Neural progenitor cell (in vitro differentiated cells): ENCODE measurements at places on chromosomes 5 and 9. TPM values are rescaled to one million over a fixed set of nuclear protein-coding genes. Genes with fewer than 3 reads are reported as not detected.

DNA sequence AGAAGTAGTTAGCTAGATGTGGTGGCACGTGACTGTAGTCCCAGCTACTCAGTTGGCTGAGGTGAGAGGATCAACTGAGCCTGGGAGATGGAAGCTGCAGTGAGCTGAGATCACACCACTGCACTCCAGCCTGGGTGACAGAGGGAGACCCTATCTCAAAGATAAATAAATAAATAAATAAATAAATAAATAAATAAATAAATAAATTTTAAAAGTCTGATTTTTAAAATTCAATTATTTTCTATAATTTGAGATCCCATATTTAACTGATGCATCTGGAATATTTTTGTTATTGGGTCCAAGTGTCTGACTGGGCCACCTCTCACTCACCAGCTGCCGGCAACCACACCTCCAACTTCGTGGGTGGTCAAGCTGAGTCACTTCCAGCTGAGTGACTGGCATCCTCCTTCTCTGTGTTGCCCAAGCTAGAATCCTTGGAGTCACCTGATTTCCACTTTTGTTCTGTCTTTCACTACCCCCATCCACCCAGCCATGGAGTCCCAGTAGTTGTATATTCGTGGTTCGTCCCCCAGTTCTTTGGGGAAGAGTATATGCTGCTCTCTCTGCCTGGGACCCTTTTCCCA lies 70.9 kb downstream of the EGFLAM start:
- DNase-seq, result peak; percentile 20

Gene KIF24
- total RNA-seq, result 9.4 and 10.7 TPM in 2 replicates

Gene AGXT2
- not detected in 2 replicates for total RNA-seq

GRCh38 chr5:141703133-141703561 lies 21.1 kb upstream of the ARAP3 start:
- peak; percentile 21 for DNase-seq

DNA sequence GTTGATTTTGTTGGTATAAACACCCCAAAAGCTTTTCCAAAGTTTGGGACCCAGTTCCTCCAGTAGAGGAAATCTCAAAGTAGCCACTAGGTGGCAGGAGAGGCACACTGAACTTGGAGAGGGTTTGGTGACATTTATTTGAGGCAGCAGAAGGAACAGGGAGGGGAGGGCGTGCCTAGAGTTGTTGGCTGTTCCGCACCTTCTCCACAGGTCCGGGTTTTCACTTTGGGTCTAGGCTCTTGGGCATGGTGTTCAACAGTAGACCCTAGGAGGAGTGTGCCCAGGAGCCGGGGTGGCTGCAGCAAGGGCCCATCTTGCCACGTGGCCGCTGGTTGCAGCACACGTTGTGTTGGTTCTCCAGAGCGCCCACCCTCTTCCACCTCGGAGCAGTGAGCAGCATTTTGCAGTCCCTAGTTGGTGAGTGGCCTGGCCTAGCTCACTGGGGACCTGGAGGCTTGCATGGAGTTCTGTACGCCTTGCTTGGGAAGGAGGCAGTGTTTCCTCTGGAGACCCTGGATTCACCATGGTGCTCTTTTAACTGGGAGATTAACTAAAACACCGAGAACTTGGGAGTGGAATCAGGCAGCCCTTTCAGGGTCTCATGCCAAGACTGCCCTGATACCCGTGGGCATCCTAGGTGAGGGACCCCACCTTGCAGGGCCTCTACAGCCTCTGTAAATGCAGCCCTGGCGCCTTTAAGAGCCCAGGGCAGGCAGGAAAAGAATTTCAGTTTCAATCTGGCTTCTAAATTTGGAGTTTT lies 28.2 kb downstream of the PTPA start:
- DNase-seq, result peak; percentile 86

DNA sequence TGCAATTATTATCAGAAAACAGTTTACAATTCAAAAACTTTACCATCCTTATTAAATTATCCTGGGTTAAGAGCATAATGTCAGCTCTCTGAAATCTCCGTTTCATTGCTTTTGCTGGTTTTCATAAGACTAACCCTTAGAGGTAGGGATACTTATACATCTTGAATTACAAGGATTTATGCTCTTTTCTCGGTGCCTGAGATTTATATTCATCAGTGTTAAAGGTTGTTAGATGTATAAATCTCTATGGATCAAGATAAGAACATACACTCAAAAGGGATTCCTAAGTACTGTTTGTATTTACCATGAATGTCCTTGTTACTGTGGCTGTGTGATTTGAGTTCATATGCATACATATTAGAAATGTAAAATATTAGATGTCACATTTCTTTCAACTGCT lies 684.7 kb downstream of the EFNA5 start:
- no peak for DNase-seq

Gene ANKRA2
- total RNA-seq, result 32.7 and 64.3 TPM in 2 replicates

Gene PRLR
- total RNA-seq, result 0.51 and 1.3 TPM in 2 replicates

- DNase-seq, result no peak
These were observed 108.1 kb upstream of the IER5L start for GRCh38 chr9:129285979-129286772.

DNA sequence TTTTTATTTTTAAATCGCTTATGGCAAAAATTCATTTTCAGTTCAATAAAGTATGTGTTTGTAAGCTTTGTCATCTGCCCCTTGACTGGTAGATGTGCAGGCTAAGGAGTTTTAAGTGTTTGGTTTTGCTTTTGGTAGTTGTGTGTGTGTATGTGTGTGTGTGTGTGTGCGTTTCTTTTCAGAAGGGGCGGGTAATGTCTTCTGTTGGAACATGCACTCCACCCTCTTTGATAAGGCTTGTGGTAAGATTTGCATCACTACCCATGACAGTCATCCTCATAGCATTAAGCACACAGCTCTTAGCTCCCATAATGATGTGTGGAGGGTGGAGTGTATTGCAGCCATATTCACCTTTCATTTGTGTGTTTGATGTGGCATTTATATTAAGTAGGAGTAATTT lies 92.1 kb upstream of the FSD1L start:
- no peak for DNase-seq

Gene NEURL1B
- total RNA-seq, result 12.1 and 20.2 TPM in 2 replicates

Gene LCN2
- not detected in 2 replicates for total RNA-seq

GRCh38 chr9:105116052-105116868 lies 128.2 kb upstream of the SLC44A1 start:
- peak; percentile 59 for DNase-seq

DNA sequence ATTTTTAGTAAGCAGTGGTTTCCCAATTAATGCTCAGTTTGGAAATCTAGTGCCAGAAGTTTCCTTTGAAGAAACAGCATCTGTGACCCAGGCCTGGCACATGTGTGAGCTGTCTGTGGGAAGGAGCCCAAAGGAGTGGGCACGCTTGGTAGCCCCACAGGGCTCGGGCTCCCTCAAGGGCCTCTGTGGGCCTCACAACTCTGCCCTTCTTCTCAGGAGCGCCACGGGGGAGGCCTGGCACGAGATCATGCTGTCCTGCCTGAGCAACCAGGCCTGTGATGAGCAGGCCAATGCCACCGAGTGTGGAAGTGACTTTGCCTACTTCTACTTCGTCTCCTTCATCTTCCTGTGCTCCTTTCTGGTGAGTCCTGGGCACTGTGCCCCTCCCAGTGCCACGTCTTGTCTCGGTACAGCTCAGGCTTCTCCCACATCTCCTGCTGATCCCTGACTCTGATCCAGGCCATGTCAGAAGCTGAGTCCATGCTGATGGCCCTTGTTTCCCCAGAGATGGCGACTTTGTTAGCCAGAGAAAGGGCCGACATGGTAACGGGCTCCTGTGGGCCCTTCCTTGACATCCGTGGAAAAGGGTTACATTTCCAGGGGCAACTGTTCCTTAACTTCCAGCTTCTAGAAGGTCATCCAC lies 200.4 kb downstream of the CACNA1B start:
- no peak for DNase-seq

Gene PLAC8L1
- 0.51 TPM in 1 of 2 replicates, not detected in the other for total RNA-seq

DNA sequence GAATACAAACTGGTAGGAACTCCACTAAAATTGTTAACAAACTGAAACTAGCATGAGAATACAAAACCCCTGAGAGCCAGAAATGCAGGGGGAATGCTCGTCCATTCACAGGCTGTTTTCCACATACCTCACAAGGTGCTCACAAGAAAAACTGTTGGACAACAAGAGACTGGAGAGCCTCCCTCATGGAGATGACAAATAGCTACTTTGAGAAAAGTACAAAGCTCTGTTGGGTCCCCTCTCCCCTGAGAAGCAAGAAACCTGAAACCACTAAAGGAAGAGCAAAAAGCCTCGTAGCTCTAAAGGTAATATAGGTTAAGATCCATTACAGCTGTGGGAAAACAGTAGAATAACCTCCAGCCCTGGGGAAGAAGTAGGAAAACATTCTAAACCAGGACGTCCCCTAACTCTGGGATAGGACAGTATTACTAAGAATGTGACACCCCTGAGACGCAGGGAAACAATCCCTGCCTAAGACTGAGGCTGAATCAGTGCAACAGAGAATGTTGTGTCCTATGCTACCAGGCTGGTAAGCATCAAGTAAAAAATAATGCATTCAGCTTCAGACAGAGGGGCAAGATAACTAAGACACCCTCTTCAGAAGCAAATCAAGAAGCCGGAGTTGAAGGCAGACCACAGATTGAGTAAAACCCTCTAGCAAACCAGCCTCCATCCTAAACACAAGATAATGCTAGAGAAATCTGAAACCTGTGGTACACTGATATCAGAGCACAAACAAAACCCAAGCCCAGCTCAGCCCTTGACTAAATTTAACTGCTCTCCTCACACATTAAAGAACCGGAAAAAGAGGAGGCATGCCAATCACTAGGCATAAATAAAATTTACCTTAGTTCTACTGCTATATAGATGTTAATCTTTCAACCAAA lies 160.2 kb downstream of the SSBP2 start:
- peak; percentile 35 for DNase-seq

DNA sequence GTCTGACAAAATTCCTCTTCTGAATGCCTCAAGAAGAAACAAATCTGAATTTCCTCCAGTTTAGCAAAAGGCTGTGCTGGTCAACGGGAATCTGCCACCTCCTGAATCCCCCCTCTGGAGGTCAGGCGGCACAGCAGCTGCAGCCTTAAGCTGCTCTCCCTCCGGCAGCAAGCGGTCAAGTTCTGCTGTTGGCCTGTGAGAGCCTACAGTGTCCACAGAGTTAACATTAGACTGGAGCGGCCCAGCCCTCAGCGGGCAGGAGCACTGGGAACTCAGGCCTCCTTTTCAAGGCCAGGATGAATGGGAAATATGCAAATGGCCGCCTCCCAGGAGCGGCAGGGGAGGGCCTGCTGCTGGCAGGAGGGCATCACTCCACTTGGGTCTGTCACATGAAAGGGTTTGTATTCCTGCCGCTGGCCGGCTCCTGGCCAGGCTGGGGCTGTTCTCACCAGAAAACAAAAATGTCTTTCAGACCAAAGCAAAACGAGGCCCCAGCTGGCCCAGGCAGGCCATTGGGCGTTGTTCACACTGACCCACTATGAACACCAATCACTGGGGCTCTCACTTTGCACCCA lies 8.2 kb downstream of the ACSL6 start:
- peak; percentile 76 for DNase-seq

- no peak for DNase-seq
These were observed 5.1 kb upstream of the GNPDA1 start for GRCh38 chr5:142017832-142018427.

DNA sequence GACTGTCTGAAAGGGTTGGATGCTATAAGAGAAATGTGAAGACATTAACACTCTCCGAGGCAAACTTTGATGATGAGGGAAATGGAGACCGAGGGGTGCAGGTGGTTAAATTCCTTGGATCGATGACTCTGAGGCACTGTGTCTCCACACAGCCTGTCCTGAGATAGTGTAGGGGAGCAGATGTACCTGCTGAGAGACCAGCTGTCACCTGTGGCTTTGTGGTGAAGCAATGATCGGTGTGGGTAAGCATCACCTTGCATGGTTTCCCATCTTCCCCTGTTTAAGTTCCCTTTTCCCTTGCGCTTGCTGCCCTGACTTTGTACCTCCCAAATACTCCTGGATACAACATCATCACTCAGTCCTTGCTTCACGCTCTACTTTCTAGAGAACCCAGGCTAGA lies 9.8 kb upstream of the MIER3 start:
- no peak for DNase-seq

GRCh38 chr5:122413722-122414121 lies 101.7 kb downstream of the SNCAIP start:
- no peak for DNase-seq

Gene MYORG
- total RNA-seq, result 0.03 and 0.04 TPM in 2 replicates

DNA sequence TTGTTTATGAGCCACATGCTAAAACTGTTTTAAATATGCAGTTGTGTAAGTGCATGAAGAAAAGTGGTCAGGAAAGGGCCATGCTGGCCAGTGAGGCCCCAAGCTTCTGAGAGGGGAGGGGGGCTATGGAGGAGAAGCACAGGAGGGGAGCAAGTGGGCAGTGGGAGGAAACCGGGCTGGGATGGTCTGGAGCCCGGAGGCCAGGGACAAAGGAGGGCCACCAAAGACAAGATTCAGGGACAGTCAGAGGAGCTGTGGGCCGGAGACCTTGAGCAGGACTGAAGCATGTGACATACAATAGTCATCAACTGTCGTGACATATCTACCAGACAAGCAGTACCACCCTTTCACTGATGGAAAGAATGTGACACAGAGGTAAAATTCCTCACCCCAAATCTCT lies 333.2 kb upstream of the IRX1 start:
- no peak for DNase-seq

Gene CRHBP
- total RNA-seq, result 0.09 and 0.51 TPM in 2 replicates

DNA sequence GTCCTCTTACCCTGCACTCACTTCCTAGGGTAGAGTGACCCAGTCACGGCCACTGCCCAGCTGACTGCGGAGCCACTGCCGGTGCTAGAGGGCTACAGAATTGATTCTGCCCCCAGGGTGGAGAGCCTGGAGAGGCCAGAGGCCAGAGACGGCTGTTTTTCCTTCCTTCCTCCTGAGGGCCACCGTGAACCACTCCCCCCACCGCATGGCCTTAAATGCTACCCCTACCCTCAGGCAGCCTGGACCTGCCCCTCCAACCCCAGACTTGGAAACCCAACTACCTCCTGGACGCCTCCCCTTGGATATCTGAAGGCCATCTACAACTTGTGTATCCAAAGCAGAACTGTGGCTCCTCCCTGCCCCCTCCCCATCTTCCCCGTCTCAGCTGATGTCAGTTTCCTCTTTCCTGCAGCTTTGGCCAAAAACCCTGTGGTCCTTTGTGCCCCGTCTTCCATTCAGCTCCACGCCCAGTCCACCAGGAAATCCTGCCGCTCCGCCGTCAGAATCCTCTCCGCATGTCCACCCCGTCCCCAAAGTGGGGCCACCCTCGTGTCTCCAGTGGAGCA lies 16.3 kb downstream of the SH2D3C start:
- DNase-seq, result no peak

DNA sequence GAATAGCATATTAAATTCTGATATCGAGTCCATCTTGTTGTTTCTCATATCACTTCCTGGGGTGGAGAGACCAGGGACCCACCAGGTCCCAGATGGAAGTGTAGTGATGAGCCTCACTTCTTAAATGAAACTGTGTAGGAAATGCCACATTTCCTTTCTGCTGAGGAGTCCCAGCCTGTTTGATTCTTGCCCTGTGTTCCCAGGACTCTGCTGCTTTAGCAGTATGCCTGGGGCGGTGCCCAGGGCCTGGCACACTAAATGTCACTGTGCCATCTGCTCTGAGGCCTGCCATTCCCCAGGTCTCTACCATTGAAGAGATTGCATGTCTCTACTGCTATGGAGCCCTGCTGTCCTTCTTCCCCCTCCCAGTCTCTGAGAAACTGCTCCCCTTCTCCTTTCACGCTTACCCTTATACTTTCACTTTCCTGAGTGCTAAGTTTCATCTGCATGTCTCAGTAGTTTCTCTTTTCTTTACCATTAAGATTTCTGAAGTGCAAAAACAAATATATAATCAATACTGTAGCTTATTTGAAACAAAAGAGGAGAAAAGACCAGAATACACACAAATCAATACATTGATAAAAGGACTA lies 260.4 kb downstream of the GABRB2 start:
- no peak for DNase-seq

GRCh38 chr5:61678966-61679365 lies 346.9 kb downstream of the ZSWIM6 start:
- peak; percentile 41 for DNase-seq

- no peak for DNase-seq
These were observed 342.6 kb downstream of the GLIS3 start for GRCh38 chr9:3957306-3957705.
